ENCODE measurements at places on chromosomes 11 and 22. TPM values are rescaled to one million over a fixed set of nuclear protein-coding genes. Genes with fewer than 3 reads are reported as not detected.

The BAIAP2L2 gene
- 5.8 TPM for polyA plus RNA-seq

The SYT7 gene
- polyA plus RNA-seq, result 10.3 TPM

The CEP126 gene
- polyA plus RNA-seq, result 3.8 TPM

The SELENOH gene
- polyA plus RNA-seq, result 113 TPM

The CCDC15 gene
- 4.0 TPM for polyA plus RNA-seq

The FGF4 gene
- polyA plus RNA-seq, result not detected

The RAG2 gene
- polyA plus RNA-seq, result 0.48 TPM

The MS4A12 gene
- not detected for polyA plus RNA-seq

The SAMM50 gene
- 64.5 TPM for polyA plus RNA-seq

The NAGA gene
- polyA plus RNA-seq, result 26.3 TPM

The APLNR gene
- polyA plus RNA-seq, result 82.0 TPM

The MISFA gene
- polyA plus RNA-seq, result 7.5 TPM

The KRTAP5-2 gene
- not detected for polyA plus RNA-seq

The ZNF214 gene
- polyA plus RNA-seq, result 12.3 TPM

The P2RY6 gene
- 1.0 TPM for polyA plus RNA-seq

The MYOD1 gene
- not detected for polyA plus RNA-seq

The THOC5 gene
- polyA plus RNA-seq, result 31.7 TPM

The CHKA gene
- 36.2 TPM for polyA plus RNA-seq

The YPEL4 gene
- 2.6 TPM for polyA plus RNA-seq

The DERL3 gene
- 3.8 TPM for polyA plus RNA-seq

The IFTAP gene
- 62.9 TPM for polyA plus RNA-seq

The P2RY2 gene
- polyA plus RNA-seq, result 0.50 TPM

The NAV2 gene
- polyA plus RNA-seq, result 94.9 TPM

The MOGAT2 gene
- 0.85 TPM for polyA plus RNA-seq

All from renal cortex interstitium (tissue), 15 donors.